ENCODE measurements at places on chromosomes 3 and 15. TPM values are rescaled to one million over a fixed set of nuclear protein-coding genes. Genes with fewer than 3 reads are reported as not detected.

GRCh38 chr3:53167418-53168174 lies 6.6 kb downstream of the PRKCD start:
- DNase-seq = no peak

DNA sequence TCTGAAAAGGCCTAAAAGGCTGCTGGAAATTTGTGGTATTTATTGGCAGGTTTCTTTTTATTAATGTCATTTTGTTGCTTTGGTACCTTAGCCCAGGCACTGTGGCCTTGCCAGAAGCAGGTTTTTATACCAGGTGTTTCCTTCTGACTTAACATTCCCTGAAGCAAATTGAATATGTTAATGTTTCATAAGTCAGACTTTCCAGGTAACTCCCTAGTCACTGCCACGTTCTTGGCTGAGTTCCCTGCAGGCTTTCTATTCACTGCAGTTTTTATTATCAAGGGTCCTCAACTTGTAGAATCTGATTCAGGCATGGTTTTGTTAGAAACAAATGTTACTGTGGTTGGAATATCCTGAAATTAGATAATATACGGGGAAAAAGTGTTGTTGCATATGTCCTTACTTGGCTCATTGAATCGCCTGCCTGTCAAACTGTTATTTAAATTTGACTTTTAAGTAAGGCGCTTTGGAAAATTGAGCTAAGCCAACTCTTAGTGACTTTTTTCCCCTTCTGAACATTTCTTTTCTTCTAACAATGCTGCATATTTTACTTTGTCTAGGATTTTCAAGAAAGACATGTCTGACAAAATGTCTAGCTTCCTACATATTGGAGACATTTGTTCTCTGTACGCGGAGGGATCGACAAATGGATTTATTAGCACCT lies 22.9 kb downstream of the ITPR1 start:
- no peak for DNase-seq

DNA sequence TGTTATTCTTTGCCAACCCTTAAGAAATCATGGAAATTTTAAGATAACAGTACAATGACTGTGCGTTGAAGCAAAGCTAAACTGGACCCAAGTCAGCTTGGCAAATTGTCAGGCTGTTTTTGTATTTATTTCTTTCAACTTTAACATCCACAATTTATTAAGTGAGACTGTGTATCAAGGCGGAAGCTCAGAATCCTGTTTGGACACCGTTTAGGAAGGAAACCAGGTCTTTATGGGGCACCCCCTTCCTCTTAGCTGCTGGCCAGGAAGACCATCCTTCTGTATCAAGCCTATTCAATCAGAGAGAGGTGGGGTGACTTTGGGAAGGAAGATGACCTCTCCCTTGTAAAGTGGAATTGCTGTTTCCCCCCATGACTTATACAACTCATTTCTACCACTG lies 166.0 kb downstream of the MCTP2 start:
- no peak for DNase-seq

DNA sequence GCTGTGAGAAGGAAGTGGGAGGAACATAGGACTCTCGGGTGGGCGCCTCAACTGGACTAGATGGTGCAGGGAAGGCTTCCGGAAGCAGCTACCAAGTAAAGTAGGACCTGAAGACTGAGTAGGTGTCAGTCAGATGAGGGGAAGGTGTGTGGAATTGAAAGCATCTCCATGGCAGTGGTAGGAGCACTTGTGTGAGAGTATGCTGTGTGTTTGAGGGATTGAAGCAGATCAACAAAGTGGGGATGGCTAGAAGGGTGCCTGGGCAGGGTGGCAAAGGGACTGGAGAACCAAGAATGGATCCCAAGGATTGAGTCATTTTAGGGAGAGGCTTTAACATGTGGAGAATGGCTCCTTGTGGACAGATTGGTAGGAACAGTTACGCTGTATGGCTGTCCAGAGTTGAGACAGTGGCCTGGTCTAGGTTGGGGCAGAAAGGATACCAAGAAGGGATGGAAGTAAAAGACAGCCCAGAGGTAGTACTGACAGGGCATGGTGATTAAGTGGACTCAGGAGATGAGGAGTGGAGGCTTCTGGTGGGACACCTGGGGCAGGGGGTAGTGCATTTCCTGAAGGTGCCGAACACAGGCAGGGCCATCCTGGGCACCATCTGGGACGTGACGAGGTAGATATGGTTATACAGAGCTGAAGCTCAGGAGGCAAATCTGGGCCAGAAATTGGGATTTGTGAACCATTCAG lies 1.5 kb downstream of the UQCC5 start:
- DNase-seq = peak; percentile 9

DNA sequence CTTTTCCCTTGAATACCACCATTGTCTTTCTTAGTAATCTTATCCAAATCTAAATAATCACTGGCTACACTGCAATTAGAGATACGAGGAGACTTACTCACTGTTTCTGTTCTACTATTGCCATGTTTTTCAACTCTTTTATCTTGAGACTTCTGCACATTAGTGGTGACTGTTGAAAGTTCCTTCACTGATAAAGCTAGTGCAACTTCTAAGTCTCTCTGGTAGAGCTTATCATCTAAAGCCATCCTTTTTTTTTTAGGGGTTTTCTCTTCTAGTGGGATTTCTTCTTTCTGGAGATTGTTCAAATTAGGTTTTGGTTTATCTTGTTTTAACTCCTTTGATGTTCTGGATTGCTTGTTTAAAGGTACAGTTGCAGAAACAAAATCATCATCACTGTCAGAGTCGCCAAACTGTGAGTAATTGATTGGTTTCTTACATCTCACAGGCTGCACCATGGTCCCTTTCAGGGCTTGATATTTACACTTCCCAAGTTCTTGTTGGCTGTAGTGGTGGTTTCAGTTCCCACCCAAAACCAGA lies 37.7 kb downstream of the NCK1 start:
- DNase-seq = no peak

- no peak for DNase-seq
Observed at GRCh38 chr3:139187648-139188047, 143.0 kb upstream of the PRR23C start.

DNA sequence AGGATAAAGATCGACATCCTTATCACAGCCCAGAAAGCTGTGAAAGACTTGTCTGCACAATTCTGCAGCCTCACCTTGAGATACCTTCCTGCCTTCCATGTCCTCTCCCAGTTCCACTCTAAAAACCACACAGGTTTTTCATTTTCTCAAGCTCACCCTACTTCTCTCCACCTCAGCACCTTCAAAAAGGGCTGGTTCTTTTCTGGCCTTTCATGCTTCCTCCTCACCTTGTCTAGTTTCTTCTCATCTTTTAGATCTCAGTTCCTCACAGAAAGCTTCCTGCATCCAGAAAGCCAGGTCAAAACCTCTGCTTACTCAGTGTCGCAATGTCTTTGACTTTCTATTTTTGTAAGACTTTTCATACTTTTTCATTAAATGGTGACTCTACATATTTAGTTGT lies 140.2 kb upstream of the STT3B start:
- no peak for DNase-seq

GRCh38 chr15:44697014-44697413 lies 14.1 kb downstream of the PATL2 start:
- no peak for DNase-seq

- no peak for DNase-seq
Observed at GRCh38 chr3:179166561-179167201, 18.5 kb downstream of the PIK3CA start.

- no peak for DNase-seq
Observed at GRCh38 chr3:38149708-38150107, 11.2 kb downstream of the MYD88 start.

DNA sequence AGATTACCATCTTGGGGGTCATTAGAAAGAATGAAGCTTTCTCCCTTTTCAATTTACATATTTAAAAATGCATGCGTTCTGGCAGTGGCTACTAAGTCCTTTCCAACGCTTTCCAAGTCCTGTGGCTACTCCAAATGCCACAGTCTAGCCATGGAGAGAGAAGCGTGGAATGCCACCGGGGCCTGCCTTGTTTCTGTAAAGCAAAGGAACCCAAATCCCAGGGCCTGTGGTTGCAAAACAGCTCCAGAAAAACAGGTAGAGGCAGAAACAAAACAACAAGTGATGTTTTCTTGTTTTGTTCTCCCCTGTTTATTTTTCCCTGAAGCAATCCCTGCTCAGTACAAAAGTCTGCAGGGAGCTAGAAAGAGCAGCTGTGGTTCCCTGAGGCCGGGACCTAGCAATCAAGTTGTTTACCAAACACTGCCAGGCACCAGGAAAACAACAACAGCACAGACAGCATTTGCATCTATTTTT lies 85.5 kb downstream of the FOXP1 start:
- no peak for DNase-seq

DNA sequence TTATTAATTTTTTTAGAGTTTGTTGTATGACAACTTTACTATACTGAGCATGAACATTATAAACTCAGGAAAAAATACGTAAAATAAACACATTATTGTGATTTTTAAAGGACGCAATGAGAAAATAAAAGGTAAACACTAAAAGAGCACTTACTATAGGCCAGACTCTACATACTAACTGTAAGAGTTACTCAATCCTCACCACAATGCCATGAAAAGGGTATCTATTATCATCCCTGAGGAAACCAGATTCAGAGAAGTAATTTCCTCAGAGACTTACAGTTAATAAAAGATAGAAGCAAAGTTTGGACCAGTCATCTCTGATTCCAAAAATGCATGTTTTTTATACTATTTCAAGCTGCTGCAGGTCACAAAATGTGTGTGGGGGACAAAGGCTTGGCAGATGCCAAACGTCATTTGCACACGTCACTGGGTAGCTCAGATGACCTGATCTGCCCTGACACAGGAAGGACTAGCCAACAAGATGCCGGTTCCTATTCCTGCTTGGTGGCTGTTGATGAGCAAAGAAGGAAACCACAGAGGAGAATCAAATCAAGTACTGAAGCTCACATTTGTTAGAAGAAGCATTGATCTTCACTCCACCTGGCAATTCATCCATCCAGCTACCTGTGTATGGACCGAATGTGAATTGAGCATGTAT lies 42.3 kb downstream of the KLHL6 start:
- peak; percentile 71 for DNase-seq

DNA sequence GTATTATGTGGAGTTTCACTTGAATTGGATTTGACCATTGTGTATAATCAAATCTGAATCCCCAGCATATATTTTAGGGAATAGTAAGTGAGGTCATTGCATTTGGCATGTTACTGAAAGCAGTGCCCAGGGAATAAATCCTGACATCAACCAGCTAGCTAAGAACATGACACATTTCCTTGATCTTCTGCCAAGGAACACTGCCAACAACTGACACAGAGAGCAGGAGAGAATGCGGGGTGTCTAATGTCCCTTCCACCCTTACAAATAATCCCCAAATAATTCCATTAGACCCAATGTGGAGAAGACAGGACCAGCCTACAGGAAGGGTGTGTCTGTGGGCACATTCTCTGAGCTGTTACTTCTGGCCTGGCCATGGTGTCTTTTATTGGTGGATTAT lies 30.6 kb upstream of the UBE3A start:
- DNase-seq = no peak

DNA sequence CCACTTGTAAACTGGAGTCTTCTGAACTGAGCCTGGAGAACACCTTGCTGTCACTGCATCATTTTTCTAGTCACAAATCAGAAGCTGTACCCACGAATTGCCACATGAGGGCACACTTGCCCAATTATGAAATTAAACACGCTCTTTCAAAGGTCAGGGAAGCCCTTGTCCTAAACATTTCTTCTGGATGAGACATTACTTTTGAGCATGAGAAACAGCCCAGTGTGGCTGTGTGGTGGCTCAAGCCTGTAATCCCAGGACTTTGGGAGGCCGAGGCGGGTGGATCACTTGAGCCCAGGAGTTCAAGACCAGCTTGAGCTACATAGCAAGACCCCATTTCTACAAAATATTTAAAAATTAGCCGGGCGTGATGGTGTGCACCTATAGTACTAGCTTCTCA lies 27.5 kb upstream of the CFAP161 start:
- peak; percentile 59 for DNase-seq

DNA sequence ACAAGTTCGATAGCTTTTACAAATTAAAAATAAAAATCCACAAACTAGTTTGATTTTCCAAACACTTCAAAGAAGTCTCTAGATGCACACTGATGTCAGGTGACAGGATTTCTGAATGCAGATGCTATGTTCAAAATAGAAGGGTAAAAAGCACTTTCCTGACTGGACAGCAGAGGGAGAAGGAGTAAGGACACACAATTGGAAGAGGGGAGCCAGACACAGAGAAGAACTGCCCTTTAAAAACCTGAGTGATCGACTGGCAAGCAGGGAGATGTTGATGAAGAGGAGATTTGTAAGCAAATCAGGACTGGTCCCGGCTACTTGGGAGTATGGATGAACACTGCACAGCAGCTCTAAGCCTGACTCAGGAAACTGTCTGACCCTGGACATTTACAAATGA lies 612.8 kb downstream of the MAGI1 start:
- DNase-seq = no peak

DNA sequence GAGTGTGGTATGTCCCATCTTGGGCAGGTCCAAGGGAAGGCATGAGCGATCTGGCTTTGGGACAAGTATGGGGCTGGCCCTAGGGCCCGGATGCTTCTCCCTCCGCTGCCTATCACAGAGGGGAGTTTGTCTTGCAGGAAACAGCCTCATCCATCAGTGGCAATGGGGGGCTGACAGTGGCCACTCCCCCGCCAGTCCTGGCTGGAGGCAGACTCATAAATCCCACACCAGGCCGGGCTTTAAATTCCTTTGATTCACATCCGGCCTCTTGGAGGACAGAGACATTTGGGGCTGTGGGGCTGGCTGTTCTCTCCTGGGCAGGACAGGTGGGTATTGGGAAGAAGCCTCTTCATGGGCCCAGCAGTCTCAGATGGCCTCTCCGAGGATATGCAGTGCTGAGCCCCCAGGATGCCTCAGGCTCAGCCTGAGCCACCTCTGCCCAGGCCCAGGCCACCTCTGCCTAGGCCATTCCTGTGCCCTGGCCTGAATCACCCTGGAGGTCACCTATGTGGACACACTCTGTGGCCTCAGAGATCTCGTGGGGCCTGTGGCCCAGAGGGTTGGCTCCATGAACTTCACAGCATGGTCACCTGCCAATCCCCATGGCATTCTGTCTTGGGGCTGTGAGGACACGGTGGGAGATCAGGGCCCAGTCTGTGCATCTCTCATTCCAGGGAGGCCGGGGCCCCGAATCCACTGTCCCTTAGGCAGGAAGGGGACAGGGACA lies 84.2 kb upstream of the GOLGA6L4 start:
- DNase-seq = no peak

- DNase-seq = no peak
Observed at GRCh38 chr15:92914768-92915221, 14.7 kb downstream of the CHD2 start.

GRCh38 chr15:37041042-37041441 lies 59.3 kb downstream of the MEIS2 start:
- no peak for DNase-seq

IMPG2 gene
- total RNA-seq = 0.10 TPM

IL1RAP gene
- total RNA-seq = 15.8 TPM

IGSF10 gene
- not detected for total RNA-seq

CPN2 gene
- total RNA-seq = not detected

CCDC12 gene
- total RNA-seq = 44.3 TPM

IQGAP1 gene
- total RNA-seq = 186 TPM

MME gene
- total RNA-seq = not detected

LYSMD2 gene
- total RNA-seq = 18.6 TPM

CELSR3 gene
- 7.5 TPM for total RNA-seq
